ENCODE measurements at places on chromosomes 4 and X. TPM values are rescaled to one million over a fixed set of nuclear protein-coding genes. Genes with fewer than 3 reads are reported as not detected.

The CD38 gene
- total RNA-seq, result 1.2 TPM

The C1QTNF7 gene
- total RNA-seq, result 12.0 TPM

The CNKSR2 gene
- total RNA-seq, result 4.2 TPM

GRCh38 chr4:78377555-78377954 lies 174.0 kb upstream of the ANXA3 start:
- H3K36me3 ChIP-seq, result no peaks in the 10 kb centered on the region
- no peak overlapping the region for H3K4me3 ChIP-seq
- no peaks in the 10 kb centered on the region for H3K27me3 ChIP-seq

GRCh38 chr4:166460769-166461550 lies 587.9 kb downstream of the TLL1 start:
- no peak overlapping the region for H3K4me3 ChIP-seq
- no peaks in the 10 kb centered on the region for H3K4me1 ChIP-seq
- no peak for DNase-seq
- no peaks in the 10 kb centered on the region for H3K27me3 ChIP-seq
- no peak overlapping the region for H3K27ac ChIP-seq

The BEX1 gene
- total RNA-seq, result 3.7 TPM

The GLRA3 gene
- total RNA-seq, result not detected

DNA sequence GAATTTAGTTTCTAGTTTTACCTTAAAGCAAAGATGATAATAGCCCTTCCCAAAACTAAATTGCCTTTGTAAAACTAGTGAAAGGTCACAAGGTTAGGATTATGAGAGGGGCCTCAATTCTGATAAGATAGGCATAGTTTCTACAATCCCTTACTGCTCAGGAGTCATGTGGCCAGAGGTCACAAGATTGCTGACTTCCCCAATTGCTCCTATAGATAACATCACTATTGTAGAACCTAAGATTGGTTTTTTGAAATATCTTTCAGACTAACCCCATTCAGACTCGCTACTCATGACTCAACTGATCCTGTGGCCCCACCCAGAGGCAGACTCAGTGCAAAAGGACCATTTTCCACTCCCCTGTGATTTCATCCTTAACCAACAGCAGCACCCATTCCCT lies 70.3 kb downstream of the SCD5 start:
- H3K4me3 ChIP-seq, result no peak overlapping the region
- DNase-seq, result no peak
- H3K4me1 ChIP-seq, result no peaks in the 10 kb centered on the region
- no peaks in the 10 kb centered on the region for H3K36me3 ChIP-seq
- H3K27ac ChIP-seq, result no peak overlapping the region

- no peaks in the 10 kb centered on the region for H3K4me1 ChIP-seq
- no peak overlapping the region for H3K27ac ChIP-seq
- H3K27me3 ChIP-seq, result no peaks in the 10 kb centered on the region
- no peak overlapping the region for H3K4me3 ChIP-seq
These were observed 40.7 kb upstream of the PDGFC start for GRCh38 chr4:157012296-157012695.

The PNMA6F gene
- not detected for total RNA-seq

DNA sequence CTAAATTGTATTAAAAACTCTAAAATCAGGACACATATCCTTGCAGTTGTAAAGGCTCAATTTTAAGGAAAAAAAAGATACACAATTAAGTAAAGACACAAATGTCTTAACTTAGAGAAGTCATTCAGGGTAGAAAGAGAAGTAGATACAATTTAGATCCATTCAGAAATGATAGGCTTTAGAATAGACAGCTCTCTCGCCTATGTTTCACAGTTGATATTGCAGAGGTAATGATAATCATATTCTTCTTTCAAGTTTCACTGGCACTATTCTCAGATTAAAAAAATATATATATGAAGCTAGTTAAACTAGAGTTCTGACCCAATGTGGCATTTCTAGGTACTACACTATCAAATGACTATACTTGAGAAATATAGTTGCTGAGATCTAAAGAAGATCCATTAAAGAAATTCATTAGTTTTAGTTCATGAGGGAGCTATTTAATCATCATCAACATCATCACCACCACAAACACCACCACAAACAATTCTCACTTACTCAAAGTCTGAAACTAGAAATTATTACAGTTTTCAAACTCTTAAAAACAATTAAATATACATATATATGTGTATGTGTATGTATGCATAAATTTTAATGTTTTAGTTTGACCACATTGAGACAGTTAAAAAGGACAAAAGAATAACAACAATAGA lies 93.1 kb downstream of the ANTXR2 start:
- no peaks in the 10 kb centered on the region for H3K4me1 ChIP-seq
- no peak overlapping the region for H3K4me3 ChIP-seq
- DNase-seq, result no peak
- H3K27me3 ChIP-seq, result no peaks in the 10 kb centered on the region

GRCh38 chr4:48081196-48081595 lies 52.9 kb downstream of the TXK start:
- no peak overlapping the region for H3K4me3 ChIP-seq
- no peak for DNase-seq
- H3K36me3 ChIP-seq, result no peaks in the 10 kb centered on the region
- no peak overlapping the region for H3K27ac ChIP-seq
- no peaks in the 10 kb centered on the region for H3K27me3 ChIP-seq
- no peaks in the 10 kb centered on the region for H3K4me1 ChIP-seq

DNA sequence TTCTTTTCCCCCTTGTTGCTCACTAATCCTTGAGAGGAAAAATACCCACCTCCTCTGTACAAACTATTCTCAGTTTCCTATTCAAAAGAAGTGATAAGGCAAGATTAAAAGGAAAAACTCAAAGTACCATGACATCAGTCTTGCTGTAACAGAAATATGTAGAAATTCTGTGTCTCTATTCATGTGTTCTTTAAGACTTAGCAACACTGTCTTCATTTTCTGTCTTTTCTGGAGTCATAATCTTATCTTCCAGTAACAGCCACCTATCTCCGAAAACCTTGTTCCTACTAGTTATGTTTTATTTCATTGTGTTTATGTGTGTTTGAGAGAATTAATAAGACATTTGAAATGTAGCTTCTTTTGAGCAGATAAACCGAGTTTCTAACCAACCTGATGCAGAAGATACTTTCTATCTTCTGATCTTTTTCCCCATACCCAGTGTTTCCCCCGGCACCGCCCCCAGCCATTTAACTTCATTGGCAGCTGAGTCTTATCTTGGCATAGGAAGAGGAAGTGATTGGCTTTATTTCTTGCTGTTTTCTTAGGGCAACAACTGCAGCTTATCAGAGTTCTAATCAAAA lies 8.0 kb downstream of the FAM241A start:
- H3K36me3 ChIP-seq, result no peaks in the 10 kb centered on the region
- H3K4me3 ChIP-seq, result no peak overlapping the region
- no peaks in the 10 kb centered on the region for H3K27me3 ChIP-seq
- DNase-seq, result no peak
- H3K27ac ChIP-seq, result no peak overlapping the region

The HOPX gene
- 112 TPM for total RNA-seq

- peaks cover 12% of the 10 kb centered on the region for H3K4me1 ChIP-seq
- H3K27me3 ChIP-seq, result no peaks in the 10 kb centered on the region
- H3K27ac ChIP-seq, result no peak overlapping the region
- DNase-seq, result no peak
These were observed 635.9 kb upstream of the FRG1 start for GRCh38 chr4:189304809-189305208.

- H3K4me3 ChIP-seq, result no peak overlapping the region
- no peak overlapping the region for H3K27ac ChIP-seq
- DNase-seq, result no peak
- H3K27me3 ChIP-seq, result no peaks in the 10 kb centered on the region
- H3K36me3 ChIP-seq, result no peaks in the 10 kb centered on the region
- H3K4me1 ChIP-seq, result no peaks in the 10 kb centered on the region
These were observed 221.8 kb upstream of the KLF3 start for GRCh38 chr4:38442073-38442788.

The MTNR1A gene
- total RNA-seq, result not detected

- no peaks in the 10 kb centered on the region for H3K36me3 ChIP-seq
- H3K27ac ChIP-seq, result no peak overlapping the region
- no peaks in the 10 kb centered on the region for H3K4me1 ChIP-seq
- no peaks in the 10 kb centered on the region for H3K27me3 ChIP-seq
These were observed 90.2 kb upstream of the SLITRK2 start for GRCh38 chrX:145727476-145727875.

The CDKL5 gene
- 9.1 TPM for total RNA-seq

The OR13H1 gene
- total RNA-seq, result not detected

GRCh38 chr4:121454251-121454979 lies 73.6 kb upstream of the QRFPR start:
- no peaks in the 10 kb centered on the region for H3K36me3 ChIP-seq
- DNase-seq, result no peak
- no peaks in the 10 kb centered on the region for H3K27me3 ChIP-seq
- H3K27ac ChIP-seq, result no peak overlapping the region
- no peak overlapping the region for H3K4me3 ChIP-seq

The HERC6 gene
- total RNA-seq, result 14.5 TPM
